ENCODE measurements at places on chromosomes 13 and 19.

- DNase-seq, result no peak
Observed at GRCh38 chr19:31506102-31506501, 156.9 kb upstream of the TSHZ3 start.

GRCh38 chr13:46126552-46127357, 21.9 kb upstream of the CPB2 start:
- no peak for DNase-seq

DNA sequence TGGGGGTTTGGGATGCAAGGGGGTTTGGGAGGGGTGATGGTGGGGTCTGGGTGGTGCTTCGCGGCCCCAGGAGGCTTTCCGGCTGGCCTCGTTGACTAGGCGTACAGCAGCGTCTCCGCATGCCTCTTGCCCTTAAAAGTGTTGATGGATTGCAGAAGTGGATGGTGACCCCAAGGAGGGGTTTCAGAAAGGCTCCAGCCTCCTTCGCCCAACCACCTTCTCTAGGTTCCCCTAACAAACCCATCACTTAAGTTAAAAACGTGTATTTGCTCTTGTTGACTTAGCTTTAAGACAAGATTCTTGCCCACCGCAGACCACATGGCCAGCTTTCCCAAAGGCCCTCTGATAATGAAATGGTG, 8.1 kb upstream of the TSHZ3 start:
- DNase-seq, result no peak

DNA sequence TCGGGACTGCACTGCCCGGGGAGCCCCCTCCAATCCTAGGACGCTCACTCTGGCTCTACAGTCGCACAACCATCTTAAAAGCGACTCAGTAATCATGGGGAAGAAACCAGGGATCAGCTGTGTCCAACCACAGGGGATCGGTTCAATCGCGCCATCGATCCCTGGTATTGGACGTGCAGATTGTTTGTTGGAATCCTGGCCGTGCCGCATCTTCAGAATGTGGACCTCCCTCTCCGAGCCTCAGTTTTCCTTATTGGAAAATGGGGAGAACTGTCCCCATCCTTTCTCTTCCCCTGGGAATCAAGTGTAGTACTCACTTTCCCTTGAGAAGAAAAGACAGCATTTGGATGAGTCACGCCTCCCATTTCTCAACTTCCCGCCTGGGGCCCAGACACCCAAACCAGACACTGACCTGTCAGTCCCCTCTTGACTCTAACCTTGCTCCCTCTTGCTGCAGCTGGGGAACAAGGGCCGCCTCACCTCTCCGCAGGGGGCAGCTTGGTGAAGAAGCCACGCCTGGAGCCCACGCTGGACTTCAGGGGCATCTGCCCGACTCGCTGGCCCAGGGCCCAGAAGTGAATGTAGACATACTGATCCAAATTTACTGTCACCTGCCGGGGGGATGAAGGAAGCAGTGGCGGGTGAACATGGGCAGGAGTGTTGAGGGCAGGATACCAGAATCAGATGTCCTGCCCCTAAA, 17.6 kb downstream of the EMP3 start:
- DNase-seq, result no peak

GRCh38 chr19:54255105-54255775, 1.8 kb downstream of the LILRB5 start:
- DNase-seq, result no peak

GRCh38 chr19:1748115-1748872, 5.0 kb upstream of the ONECUT3 start:
- DNase-seq, result no peak

DNA sequence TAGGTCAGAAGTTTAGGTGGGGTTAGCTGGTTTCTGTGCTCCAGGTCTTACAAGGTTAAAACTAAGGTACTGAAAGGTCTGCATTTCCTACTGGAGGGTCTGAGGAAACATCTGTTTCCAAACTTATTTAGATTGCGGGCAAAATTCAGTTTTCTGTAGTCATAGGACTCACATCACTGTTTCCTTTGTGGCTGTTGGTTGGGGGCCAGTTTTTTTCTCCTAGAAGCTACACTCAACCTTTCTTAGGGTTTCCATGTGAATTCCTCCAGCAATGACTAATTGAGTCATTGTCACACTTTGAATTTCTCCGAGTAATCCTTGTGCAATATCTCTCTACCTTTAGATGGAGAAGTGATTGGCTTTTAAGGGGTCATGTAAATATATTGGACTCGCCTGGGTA, 773.4 kb upstream of the SLITRK1 start:
- DNase-seq, result no peak

DNA sequence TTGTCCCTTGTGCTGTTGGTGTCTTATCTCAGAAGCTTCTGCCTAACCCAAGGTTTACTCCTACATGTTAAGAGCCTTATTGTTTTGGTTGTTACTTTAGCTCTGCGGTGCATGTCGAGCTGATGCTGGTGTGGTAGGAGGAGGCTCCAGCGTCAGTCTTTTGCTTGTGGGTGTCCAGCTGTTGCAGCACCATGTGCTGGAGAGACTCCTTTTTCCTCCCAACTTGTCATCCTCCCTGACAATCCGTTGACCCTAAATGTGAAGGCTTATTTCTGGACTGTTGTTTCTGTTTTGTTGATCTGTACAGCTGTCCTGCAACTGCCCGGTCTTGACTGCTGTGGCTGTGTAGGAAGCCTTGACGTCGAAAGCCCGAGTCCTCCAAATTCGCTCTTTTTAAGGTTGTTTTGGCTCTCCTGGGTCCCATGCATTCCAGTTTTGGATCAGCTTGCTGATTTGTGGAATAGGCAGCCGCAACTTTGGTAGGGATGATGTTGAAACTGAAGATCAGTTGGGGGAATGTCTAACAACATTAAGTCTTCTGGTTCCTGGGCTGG, 15.3 kb downstream of the NAXD start:
- DNase-seq, result no peak

DNA sequence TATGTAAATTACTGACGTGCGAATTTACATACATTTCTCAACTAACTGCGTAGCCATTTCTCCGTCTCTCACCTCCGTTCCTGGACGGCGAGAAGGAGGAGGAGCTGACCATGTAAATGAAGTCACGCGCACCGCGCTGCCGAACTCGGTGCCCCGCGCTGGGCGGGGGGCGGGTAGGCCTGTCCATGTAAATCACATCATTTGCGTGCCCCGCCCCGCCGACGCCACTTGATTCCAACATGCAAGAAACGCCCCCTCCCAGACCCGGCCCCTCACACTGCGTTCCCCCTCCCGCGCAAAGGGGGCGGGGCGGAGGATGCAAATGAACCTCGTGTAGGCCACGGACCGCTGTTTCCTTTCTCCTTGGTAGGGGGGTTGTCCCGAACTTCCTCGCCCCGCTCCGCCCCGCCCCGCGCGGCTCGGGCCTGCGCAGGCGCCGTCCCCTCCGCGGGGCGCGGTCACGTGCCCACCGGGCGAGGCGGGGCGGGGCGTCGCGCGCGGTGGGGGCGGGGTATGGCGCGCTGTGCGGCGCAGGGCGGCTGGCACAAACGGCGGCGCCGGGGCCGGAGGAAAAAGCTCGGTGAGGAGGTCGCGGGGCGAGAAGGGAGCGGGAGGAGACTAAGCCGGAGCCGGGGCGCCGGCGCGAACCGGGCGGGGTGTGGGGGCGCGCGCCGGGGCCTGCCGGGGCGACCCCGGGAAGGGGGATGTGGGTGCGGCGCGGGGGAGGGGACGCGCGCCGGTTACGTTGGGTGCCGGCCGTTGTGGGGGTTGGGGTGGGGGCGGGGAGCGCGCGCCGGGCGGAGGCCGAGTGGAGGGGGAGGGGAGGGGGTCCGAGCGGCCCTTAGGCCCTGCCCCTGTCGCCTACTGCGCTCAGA, at the start of gene EGLN2:
TSS of gene EGLN2 (plus strand) at position 509 of the 875 bp plus-strand sequence. CDS start 1,382 bp downstream, outside the sequence.
- DNase-seq, result peak; percentile 81

DNA sequence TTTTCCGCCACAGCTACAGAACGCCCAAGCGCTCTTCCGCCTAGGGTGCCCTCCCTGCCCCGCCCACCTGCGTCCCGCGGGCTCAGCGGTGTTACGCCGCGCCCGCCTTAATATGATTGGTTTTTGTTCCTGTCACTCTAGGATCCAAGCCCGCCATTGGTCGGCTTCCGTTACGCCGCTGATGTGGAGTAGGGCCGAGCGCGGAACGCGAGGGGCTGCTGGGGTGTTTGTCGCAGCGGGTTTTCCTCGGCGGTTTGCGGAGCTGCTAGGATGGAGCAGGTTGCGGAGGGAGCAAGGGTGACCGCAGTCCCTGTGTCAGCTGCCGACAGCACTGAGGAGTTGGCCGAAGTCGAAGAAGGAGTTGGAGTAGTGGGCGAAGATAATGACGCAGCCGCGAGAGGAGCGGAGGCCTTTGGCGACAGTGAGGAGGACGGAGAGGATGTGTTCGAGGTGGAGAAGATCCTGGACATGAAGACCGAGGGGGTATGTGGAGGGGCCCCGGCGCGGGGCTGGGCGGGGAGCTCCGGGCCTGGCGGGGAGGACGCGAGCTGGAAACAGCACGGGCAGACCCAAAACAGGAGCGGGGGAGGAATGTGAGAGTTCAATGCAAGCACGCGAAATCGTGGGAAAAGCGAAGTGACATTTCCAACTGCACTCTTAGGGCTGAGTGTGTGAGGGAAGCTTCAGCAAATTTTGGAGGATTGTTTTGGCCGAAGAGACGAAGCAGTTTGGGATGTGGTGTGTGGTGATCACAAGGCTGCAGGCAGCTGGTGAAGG, at the start of gene MPHOSPH8:
TSS of gene MPHOSPH8 (plus strand) at position 181 of the 777 bp plus-strand sequence. CDS start at position 271, 90 bp downstream.
- no peak for DNase-seq

DNA sequence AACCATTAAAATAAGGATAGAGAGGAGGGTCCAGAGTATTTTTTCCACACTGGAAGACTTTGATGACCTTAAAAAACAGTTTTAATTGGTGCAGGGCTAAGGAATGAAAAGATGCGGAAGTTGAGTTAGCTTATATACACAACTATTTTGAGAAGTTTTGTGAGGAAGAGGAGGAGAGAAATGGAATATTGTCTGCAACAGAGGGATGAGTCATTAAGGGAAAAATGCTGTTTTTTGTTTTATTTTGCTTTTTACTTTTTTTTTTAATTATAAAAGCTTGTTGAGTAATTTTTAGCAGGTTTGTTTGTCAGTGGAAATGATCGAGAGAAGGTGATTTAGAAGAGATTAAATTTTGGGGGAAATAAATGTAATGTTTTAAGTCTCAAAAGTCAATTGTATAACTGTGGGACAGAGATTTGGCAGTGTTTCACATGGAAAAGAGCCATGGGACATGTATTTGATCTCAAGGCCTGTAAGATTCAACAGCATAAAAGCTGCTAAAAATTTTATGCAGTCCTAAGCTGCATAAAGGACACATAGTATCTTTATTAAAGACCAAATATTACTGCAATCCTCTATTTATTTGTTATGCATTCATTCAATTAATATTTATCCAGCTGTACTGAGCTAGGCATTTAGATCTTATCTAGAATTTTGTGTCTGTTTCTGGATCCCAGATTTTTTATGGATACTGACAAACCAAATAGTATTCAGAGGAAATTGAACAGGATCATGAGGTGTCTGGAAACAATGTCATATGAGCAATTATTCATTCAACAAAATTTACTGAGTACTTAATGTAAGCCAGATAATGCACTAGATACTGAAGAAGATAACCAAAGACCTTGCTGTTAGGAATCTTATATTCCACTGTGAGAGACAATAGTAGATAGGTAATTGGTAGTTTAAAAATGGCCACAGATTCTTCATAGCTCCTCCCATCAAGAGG, 72.7 kb downstream of the DNAJC15 start:
- no peak for DNase-seq

- no peak for DNase-seq
Observed at GRCh38 chr13:102472650-102473049, 70.8 kb upstream of the FGF14 start.

DNA sequence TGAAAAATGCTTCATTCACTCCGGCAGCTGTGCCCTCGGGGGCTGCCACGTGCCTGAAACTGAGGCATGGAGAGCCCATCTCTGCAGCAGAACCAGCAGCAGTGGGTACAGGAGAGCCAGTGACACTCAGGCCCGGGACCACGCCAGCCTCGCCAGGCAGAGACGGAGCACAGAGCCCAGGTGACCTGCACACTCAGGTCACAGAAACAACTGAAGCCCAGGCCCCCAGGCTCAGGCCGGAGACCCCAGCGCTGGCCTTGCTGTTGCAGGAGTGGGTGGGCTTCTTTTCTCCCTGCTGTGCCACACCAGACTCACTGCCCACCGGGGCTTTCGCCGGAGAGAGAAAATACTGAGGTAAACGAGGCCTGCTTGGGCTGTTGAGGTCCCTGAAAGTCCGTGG, 117.3 kb downstream of the SOX1 start:
- DNase-seq, result no peak

DNA sequence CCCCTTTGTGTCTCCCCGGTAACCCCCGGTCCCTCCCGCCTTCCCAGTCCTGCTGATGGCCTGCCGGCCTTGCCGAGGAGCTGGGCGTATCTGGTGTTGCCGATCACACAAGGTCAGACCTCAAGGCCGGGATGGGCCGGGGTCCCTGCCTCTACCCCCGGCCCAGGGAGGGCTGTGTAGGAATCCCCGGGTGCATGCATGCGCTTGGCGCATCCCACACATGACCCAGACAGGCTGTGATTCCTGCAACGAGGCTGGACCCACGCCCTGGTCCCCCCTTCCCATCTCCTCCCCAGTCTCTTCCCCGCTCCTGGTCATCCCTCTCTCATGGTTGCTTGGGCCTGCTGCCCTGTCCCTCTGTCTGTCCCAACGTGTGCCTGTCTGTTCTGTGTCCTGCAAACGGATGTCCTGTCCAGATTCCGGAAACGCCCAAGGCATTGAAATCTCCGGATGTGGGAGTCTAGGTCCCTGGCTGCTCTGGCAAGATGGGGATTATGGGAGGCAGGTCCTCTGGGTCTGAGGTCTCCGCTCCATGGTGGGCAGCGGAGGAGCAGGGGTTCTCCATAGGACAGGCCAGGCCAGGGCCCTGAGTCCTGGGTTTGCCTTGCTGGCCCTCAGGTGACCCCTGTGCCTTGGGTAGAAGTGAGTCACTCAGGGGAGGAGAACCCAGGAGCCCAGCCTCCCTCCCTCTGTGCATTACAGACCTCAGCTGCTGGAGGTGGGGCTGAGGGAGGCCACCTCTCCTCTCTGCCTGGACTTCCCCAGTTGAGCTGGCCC, 1.6 kb downstream of the PKN1 start:
- no peak for DNase-seq

GRCh38 chr13:36354842-36355623, 8.8 kb upstream of the SPART start:
- no peak for DNase-seq

- no peak for DNase-seq
Observed at GRCh38 chr19:7258041-7258839, 36.0 kb downstream of the INSR start.

DNA sequence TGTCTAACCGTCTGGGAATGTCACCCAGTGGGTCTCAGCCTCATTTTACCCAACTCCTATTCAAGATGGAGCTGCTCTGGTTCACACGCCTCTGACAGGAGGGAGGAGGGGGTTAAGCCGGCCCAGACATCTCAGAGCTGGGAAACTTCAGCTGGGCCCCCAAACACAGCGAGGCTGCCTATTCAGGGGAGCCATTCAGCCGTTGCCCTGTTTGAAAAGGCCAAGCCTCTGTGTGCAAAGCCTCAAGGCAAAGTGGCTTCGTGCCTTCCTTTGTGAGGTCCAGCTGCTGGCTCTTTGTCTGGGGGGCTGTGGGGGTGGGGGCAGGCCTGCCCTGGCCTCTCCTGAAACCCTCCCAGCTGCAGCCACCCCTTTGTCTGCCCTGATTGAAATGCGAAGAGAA, 147.4 kb downstream of the PTPRS start:
- no peak for DNase-seq

Measured in cortex of kidney (tissue), 1 donor.